Activated CD4-positive, alpha-beta T cell treated with anti-CD3 and anti-CD28 coated beads, Interleukin-2, amount 50 U/mL, for 1 hour (primary cell): ENCODE measurements at places on chromosomes 1 and 21.

DNA sequence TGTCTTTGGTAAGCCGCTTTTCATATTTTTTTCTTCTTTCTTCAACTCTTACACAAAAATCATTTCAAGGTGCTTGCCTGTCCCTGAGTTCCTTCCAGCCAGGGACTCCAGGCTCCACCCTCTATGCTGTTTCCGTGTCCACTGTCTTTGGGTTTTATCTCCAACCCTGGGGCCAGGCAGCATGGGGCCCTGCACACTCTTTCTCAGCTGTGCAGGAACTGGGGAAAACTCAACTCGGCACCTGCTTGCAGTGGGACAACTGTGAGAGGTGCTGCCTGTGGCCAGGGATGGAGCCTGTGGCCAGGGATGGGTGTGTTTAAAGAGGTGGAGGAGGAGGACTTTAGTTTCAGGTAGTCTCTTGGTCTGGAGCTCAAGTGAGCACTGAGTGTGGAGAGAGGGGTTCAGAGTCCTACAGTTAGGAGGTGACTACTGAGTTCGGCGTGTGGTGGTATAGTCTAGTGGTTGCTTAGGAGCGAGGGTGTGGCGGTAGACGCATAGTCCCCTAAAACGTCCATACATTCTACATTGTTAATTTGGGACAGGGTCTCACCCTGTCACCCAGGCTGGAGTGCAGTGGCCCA lies 13.4 kb downstream of the TNFRSF8 start:
- no peak for DNase-seq

DNA sequence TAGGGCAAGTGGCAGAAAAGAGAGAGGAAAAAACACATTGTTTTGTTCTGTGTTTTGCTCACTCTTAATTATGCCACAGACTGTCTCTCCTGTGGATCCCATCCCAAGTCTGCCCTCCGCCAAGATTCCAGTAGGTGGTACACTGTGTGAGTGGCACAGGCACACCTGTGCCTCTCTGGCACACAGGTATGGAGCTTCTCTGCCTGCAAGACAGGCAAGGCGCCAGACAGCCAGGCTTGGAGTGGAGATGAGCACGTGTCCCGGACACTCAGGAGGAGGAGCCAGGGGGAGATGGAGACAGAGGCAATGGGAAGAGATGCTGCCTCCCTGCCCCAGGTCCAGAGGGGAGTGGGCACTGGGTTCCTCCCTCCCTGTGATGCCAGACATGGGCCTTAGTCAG lies 6.5 kb upstream of the GRIK3 start:
- no peak for DNase-seq

DNA sequence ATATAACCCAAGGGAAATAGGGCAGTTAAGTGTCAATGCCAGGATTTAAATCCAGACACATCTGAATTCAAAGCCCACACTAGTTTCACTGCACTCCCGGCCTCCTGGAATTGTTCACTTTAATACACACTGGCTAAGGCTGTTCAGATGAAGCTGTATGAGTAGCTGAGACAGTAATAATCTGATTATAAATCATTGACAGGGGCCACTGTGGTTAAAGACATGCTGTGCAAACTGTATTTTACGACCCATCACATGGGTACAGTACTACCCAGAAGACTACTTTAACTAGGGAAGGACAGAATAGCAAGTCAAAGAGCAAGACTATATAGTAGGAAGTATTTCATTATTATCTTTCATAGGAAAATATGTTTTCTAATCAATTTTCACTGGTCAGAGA lies 16.1 kb upstream of the NTNG1 start:
- DNase-seq, result no peak

GRCh38 chr1:75794382-75794781 lies 2.3 kb upstream of the MSH4 start:
- no peak for DNase-seq

DNA sequence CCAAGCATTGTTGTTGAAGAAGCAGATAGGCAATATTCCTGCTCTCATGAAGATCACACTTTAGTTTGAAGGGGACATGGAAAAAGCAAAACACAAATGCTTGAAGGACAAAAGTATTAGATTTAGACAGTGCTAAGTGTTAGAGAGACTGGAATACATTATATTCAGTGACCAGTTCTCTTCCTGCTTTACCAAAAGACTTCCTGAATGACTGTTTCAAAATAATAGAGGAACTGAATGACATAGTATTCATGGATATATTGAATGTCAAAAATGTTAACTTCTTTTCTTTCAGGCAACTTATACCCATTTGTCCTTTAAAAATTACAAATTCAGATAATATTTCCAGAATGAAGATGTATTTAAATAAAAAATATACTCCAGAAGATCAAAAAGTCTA lies 178.0 kb upstream of the IVNS1ABP start:
- no peak for DNase-seq

DNA sequence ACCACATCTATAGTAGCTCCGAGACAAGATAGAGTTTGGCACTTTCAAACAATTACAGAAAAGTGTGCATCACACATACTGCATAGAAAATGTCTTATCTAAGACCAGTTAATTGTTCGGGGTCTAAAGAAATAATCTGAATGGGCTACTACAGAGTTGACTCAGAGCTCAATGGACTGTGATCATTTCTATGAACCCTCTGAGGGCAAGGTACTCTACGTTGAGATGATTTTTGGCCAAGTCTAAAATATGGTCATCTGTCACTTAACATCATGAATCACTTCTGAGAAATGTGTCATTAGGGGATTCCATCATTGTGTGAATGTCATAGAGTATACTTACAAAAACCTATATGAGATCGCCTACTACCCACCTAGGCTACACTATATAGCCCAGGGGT lies 123.5 kb downstream of the SLC44A5 start:
- DNase-seq, result no peak

DNA sequence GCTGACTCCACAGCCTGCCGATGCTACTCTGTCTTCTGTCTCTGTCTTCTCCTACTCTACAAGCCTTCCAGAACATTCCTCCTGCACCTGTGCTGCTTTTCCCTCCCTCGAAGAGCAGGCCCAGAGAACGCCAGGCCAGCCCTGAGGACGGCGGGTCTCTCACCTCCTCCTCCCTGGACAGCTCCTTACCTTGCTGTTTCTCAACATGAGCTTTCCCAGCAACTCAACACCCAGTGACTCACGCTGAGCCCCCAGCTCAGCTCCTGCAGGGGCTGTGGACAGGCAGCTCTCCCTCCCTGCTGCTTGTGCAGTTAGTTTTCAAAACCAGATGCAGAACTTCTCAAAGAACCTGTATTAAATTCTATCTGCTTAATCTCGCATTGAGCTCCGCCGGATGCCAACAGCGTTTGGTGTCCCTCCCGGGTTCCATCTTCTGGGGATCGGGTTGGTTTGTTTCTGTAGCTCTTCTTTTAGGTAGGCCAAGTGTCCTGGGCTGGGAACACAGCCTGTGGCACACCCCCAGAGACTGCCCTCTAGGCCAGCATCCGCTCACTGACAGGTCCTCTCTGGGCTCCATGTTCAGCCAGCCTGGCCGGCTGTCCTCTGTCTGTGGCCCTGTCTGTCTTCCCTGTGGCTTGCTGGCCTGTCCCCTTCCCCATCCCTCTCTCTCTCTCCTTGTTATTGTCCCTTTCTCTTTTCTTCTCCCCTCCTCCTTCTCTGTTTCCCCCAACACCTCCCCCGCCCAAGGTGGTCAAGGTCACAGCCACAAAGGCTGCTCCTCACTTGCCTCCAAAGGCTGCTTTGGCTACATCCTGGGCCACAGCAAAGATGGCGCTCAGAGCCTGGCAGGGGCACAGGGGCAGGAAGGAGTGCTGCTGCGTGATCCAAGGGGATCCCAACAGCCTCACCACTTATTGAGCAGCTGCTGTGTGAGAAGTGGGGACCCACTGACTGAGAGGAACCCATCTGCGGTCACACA lies 391.0 kb downstream of the MATN1 start:
- DNase-seq, result no peak

GRCh38 chr1:230717251-230717650 lies 3.3 kb upstream of the AGT start:
- DNase-seq, result no peak

- DNase-seq, result no peak
These were observed 56.7 kb downstream of the GADD45A start for GRCh38 chr1:67741736-67742135.

- no peak for DNase-seq
These were observed 35.6 kb upstream of the ERG start for GRCh38 chr21:38533887-38534286.

DNA sequence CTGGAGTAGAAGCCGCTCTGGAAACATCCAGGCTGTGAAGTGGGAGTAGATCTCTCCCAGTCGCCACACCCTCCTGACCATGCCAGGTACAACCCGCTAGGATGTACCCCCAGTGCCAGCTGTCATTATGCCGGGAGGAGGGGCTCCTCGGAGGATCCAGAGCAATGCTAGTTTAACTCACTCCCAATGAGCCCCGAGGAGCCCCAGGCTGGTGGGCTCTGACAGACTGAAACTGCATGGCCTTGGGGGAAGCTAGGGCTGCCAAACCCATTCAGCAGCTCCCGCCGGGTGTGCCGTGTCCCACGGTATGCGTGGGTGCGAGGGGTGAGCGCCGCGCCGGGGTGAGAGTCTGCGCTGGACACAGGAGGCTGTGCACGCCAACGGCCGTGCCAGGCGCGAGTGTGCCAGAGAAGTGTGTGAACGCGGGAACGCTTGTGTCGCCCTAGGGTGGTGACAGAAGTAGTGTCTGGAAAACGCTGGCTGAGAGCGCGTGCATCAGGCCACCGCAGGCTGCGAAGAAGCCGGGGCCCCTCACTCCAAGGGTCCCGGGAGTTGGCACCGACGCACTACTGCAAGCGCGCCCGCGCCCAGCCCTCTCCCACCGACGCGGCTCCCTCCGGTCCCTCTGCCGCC lies 177.1 kb upstream of the EDN2 start:
- DNase-seq, result no peak

GRCh38 chr1:114771992-114772391 lies 8.5 kb downstream of the SIKE1 start:
- no peak for DNase-seq

GRCh38 chr1:205689479-205689878 lies 9.2 kb upstream of the SLC45A3 start:
- no peak for DNase-seq

GRCh38 chr1:39852214-39852791 lies 31.0 kb downstream of the TRIT1 start:
- DNase-seq, result no peak

GRCh38 chr1:213533125-213533524 lies 454.6 kb upstream of the PROX1 start:
- no peak for DNase-seq

DNA sequence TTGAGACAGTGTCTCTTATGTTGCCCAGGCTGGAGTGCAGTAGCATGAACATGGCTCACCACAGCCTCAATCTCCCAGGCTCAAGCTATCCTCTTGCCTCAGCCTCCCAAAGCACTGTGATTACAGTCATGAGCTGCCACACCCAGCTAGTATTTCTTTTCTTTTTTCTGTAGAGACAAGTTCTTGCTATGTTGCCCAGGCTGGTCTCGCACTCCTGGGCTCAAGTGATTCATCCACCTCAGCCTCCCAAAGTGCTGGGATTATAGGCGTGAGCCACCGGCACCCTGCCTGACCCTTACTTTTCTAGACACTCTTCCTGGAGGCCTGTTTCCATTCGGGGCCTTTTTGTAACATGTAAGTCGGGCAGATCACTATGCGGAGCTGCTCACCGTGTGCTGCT lies 30.1 kb upstream of the SRP9 start:
- no peak for DNase-seq

DNA sequence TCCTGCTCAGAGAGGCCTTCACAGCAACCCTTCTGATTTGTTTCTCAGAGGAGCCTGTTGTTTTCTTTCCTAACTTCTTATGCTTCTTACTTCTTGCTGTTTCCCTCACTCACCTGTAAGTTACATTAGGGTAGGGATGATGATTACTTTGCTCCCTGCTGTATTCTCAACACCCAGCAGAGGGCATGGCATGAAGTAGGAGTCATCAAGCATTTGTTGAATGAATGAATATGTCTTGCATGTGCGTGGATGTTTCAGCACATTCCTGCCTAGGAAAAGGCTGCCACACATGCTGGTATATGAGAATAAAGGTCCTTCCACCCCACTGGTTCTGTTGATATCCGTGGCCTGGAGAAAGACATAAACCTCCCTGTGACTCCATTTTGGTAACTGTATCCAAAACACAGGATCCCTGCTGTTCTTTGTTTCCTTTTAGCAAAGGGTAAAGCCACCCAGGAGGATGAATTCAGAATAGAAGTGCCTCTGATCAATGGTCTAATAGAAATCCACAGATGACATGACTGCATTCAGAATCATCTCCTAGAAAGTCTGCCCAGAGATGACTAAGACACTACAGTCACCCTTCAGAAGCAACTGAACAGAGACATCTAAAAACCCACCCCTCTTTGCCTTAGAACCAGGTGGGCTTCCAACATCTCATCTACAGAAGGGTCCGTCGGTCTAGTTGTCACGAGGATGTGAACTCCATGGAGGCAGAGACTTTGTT lies 168.8 kb downstream of the ZSCAN20 start:
- DNase-seq, result no peak

- DNase-seq, result no peak
These were observed 7.2 kb upstream of the SEMA4A start for GRCh38 chr1:156146020-156146768.

DNA sequence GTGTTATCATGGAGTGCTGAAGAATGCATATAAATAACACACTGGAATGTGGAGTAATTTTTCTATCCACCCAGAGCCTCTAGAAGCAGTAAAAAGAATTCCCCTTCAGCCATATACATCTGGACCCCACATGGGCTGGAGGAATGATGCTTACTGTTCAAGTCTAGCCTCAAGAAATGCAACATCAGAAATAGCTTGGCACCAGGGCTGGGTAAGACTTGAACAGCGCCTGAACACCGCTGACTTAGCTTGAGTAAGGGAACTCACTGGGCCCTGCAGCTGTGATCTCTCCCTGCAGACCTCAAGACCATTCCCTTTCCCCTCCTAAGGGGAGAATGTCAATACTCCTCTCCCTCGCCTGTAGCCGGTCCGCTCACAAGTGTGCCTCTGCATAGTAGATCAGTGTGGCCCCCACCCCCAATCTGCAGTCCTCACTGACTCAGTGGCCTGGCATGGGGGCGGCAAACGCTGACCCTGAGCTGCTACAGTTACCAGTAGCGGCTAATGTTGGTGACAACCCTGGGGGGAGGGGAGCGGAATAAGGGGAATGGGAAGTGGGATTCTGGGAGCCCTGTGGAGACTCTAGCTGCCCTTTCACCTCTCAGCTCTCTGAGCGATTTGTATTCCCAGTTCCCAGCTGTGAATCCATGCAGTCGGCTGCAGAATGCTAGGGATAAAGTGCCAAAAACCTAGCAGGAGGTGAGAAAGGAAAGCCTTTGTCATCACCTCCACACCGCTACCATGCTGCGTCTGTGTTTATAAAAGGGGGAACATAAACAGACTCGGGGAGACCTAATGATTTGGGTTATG lies 483.9 kb downstream of the DISC1 start:
- DNase-seq, result no peak

- no peak for DNase-seq
These were observed 47.7 kb upstream of the PPM1J start for GRCh38 chr1:112762541-112763500.

GRCh38 chr1:43024905-43025304 lies 66.2 kb upstream of the SLC2A1 start:
- DNase-seq, result no peak

- no peak for DNase-seq
These were observed 13.4 kb downstream of the SLAMF1 start for GRCh38 chr1:160633330-160633903.
